ENCODE measurements at places on chromosomes 3 and 15.

DNA sequence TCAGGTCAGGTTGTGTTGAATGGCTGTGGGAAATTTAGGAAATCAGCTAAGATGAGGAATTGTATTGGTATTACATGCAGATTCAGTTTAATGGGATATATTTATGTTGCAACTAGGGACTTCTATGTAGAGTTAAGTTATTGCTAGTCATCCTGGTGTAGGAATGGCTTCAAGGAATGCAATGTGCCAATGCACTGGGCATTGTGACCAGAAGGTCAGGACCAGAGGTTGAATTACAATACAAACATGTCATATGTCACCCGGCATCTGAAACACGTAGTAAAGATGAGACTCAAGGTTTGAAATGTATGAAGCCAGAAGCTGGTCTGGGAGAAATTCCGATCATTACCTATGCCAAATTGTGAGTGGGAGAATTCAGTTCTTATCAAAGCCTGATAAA is 11.7 kb upstream of the GAP43 start:
- no peak for DNase-seq

- DNase-seq = no peak
Observed at GRCh38 chr3:171200750-171201088, 174.2 kb upstream of the SLC2A2 start.

DNA sequence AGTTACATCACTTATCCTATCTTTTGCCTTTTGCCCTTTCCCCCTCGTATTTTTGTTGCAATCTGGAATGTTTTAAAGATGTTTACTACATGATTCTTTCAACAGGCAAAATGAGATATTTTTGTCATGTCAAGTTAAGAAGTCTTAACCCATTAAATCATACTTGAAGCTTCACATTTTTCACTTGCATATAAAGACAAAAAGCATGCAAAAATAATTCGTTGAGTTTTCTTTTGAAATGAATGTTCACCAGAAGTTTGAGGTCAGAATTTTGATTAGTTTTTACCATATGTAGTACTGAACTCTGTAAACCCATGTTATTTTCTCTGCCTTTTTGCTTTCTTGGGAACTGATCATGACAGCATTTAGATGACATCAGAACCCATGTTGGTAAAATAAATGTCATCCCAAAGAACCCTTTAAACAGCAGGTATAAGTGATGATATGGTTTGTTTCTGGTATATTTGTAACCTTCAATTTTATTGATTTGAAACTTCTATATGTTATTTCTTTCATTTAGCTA is 188.5 kb downstream of the GHSR start:
- no peak for DNase-seq

GRCh38 chr15:54227569-54227968 is 249.3 kb downstream of the UNC13C start:
- no peak for DNase-seq

DNA sequence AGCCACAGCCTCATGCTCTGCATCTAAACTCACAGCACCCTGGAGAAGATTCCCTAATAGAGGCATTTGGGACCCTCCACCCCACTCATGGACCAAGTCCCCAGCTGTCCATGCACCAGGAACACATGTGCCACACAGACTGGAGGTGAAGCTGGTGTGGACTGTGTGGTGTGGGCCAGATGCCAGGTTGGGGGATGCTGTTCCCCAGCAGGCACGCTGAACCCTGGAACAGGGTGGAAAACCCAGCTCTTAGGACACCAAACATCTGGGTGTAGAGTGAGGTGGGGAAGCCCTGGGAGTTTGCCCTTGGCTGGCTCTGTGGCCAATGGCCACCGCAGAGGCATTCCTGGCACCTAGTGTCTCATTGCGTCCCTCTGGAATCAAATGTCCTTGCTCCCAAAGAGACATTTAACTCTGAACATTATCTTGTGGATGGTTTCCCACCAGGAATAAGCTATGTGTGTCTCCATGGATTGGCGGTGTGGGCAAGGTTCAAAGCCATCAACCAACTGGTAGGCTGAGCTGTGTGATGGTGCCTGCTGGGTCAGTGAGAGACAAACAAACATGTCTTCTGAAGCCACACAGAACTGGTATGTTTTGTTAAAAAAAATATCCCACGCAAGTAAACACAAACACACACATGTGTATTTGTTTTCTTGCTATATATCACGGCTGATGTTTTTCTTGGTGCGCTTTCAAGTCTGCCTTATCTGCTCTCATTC is 65.0 kb downstream of the EXOG start:
- no peak for DNase-seq

- DNase-seq = no peak
Observed at GRCh38 chr3:43094381-43094780, 11.5 kb downstream of the POMGNT2 start.

- peak; percentile 20 for DNase-seq
Observed at GRCh38 chr3:32583708-32584107, 13.1 kb upstream of the DYNC1LI1 start.

GRCh38 chr3:64167351-64167750 is 57.9 kb downstream of the PRICKLE2 start:
- no peak for DNase-seq

- peak; percentile 58 for DNase-seq
Observed at GRCh38 chr3:139455855-139456254, 20.5 kb downstream of the RBP2 start.

GRCh38 chr3:127655641-127656040 is 17.1 kb upstream of the ABTB1 start:
- no peak for DNase-seq

GRCh38 chr3:27914199-27914598 is 192.1 kb upstream of the EOMES start:
- peak; percentile 4 for DNase-seq

- no peak for DNase-seq
Observed at GRCh38 chr3:177479630-177480029, 282.3 kb upstream of the TBL1XR1 start.

GRCh38 chr3:30668051-30668609 is 61.7 kb downstream of the TGFBR2 start:
- no peak for DNase-seq

DNA sequence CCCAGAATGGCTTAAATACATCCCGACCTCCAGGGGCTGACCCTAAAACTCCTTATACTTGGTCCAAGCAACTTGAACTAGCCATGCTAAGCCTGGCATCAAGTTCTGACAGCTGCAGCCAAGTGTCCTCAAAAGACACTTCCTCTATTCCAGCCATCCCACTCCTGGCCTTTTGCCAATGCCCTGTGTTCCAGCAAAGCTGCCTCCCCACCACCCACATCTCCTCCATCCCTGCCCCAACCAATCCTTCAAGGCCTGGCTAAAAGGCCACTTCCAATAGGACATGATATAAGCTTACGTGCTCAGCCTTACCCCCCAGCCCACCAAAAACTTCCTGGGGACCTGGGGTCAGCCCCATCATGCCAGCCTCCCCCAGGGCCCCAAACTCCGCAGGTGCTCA is 40.9 kb downstream of the SEMA3G start:
- DNase-seq = no peak

GRCh38 chr3:122458992-122459391 is 43.1 kb upstream of the WDR5B start:
- peak; percentile 39 for DNase-seq

DNA sequence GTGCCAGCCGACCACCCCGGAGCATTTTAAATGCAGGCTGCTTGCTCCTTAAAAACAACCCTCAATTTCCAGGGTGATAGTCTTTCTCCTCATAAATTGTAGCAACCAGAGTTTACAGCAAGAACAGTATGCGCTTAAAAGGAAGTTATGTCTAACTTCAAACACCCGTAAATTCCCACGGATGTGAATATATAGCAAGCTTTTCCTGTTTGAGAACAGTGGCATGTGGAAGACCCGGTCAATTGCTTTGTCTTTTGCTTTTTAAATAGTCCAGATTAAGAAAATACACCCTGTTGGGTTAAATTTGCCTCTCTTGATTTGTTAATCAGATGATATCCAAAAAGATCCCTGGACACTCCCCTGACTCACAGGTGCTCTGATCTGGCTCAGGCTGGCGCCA is 20.8 kb downstream of the MRPS25 start:
- no peak for DNase-seq

- DNase-seq = peak; percentile 19
Observed at GRCh38 chr3:196740481-196741248, 1.0 kb downstream of the PAK2 start.

GRCh38 chr3:109563149-109563548 is 225.8 kb upstream of the DPPA4 start:
- DNase-seq = no peak

DNA sequence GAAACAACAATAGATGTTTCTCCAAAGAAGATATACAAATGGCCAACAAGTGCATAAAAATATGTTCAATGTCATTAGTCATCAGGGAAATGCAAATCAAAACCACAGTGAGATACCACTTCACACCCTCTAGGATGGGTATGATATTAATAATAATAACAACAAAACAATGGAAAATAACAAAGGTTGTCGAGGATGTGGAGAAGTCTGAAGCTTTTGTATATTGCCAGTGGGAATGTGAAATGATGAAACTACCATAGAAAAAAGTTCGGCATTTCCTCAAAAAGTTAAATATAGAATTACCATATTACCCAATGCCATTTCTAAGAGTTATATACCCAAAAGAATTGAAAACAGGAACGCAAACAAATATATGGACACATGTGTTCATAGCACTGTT is 10.8 kb downstream of the BHLHE40 start:
- DNase-seq = no peak

DNA sequence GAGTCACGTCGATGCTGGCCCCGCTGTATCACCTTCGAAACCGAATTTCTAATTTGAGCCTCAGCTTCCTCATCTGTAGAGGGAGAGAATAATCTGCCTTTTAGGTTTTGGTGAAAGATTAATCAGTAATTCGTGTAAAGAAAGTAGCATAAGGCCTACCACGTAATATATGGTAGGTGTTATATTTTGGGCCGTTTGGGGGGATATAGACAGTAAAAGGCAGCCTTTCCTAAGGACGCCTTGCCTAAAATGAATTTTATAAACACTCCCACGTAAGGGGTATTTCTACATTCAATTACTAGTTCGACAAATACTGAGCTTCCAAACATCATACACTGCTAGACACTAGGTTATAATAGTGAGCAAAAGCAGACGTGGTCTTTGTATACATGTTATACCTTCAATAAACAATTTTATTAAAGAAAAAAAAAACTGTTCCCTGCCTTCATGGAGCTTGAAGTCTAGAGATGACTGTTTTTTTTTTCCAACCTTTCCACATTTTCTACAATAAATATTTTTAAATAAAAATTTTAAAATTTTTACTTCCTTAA is 737 bp downstream of the JAGN1 start:
- DNase-seq = no peak

- DNase-seq = no peak
Observed at GRCh38 chr3:189537135-189537534, 94.1 kb upstream of the TP63 start.

- no peak for DNase-seq
Observed at GRCh38 chr3:110902453-110903085, 169.0 kb upstream of the NECTIN3 start.

- no peak for DNase-seq
Observed at GRCh38 chr3:139236336-139236735, 107.5 kb upstream of the MRPS22 start.

GRCh38 chr3:177473184-177473583 is 275.9 kb upstream of the TBL1XR1 start:
- DNase-seq = peak; percentile 33

GRCh38 chr3:136068708-136069107 is 103.2 kb downstream of the PPP2R3A start:
- DNase-seq = no peak

GRCh38 chr3:12954891-12955650 is 113.7 kb upstream of the RPL32 start:
- peak; percentile 58 for DNase-seq

GRCh38 chr15:84398763-84399701 is 163.5 kb downstream of the GOLGA6L4 start:
- DNase-seq = no peak

GRCh38 chr3:150925751-150926201 is 20.5 kb upstream of the MINDY4B start:
- DNase-seq = peak; percentile 44

GRCh38 chr3:160027541-160028195 is 39.0 kb downstream of the IL12A start:
- DNase-seq = peak; percentile 67

- peak; percentile 37 for DNase-seq
Observed at GRCh38 chr3:59101231-59101736, 51.5 kb upstream of the CFAP20DC start.

DNA sequence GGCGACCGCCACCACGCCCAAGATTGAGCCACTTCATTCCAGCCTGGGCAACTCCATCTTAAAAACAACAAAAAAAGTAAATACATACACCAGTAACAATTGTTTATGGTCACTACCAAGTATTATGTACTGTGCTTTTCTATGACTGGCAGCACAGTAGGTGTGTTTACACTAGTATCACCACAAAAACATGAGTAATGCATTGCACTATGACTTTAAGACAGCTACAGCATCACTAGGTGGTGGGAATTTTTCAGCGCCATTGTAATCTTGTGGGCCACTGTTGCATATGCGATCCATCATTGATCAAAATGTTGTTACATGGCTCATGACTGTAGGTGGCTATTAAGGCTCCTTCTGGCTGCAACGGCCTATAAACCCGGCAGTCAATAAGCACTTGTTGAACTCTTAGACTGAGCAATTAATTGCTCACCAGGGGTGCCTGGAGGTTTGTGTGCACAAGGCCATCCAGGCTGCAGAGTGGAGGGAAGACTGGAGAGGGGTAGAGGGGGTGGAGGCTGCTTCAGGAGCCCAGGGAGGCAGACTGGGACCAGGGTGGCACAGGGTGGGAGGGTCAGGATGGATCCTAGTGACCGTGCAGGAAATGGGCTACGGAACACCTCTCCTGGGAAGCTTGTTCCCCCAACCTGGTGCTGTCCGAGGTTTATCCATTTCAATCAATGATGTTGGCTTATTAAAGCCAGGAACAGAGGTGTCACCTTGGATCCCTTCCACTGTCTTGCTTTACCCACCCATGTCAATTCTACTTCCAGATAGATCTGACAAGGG is 17.9 kb upstream of the COPG1 start:
- peak; percentile 74 for DNase-seq

DNA sequence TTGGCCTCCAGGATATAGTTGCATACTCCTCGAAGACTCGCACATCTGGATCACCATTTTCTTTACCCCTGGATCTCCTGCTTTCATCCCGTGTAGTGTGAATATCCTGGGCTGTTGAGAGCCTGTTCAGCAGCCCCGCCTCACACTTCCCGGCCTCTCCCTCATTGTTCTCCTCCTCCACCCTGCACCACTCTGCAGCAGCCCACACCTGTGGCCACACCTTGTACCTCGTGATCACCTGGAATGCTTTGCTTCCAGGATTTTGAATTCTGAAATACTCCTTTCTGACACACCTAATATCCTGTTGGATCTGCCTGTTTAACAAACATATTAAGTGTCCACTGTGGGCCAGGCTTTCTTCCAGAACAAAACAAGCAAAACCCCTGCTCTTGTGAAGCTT is 14.4 kb downstream of the ABHD17C start:
- DNase-seq = no peak
